ENCODE measurements at places on chromosomes 1 and 21. TPM values are rescaled to one million over a fixed set of nuclear protein-coding genes. Genes with fewer than 3 reads are reported as not detected.

GRCh38 chr1:3518256-3518655 is 63.8 kb downstream of the ARHGEF16 start:
- no peak for DNase-seq

- no peak for DNase-seq
Measured at GRCh38 chr1:226004396-226004795, 5.3 kb upstream of the SDE2 start.

GRCh38 chr1:159864262-159864661 is 1.8 kb upstream of the VSIG8 start:
- no peak for DNase-seq

- no peak for DNase-seq
Measured at GRCh38 chr1:109628540-109629321, 9.1 kb downstream of the AMPD2 start.

DNA sequence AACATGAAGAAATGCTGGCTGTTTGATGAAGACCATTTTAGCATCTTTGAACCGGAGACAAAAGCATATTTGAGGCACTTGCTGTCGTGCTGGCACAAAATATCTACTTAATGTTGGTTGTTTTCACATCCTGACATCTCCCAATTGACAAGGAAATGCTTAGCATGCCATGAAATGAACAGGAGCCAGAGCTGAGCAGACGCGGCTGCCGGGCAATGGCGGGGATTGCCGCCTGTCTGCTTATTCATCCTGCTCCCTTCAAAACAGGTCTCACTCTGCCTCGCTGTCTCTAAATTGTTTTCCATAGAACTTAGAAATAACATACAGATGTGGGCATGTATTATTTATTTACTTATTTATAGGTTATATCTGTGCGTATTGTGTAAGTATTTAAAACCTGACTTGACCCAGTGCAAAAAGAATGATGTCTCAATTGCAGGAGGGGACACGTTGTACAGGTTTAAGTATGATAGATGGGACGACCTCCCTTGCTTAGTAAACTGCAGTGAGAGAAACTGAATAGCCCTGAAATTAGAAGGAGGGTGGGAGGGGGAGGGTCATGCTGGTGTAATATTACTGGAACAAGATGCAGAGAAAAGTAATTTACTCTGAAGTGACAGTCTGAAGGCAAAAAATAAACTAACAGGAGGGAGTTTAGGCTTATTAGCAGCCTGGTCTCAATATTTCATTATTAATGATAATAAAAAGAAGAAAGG is 590.4 kb upstream of the PLXNA2 start:
- no peak for DNase-seq

- DNase-seq: no peak
Measured at GRCh38 chr1:234229581-234230387, 143.5 kb upstream of the COA6 start.

- peak; percentile 77 for DNase-seq
Measured at GRCh38 chr1:27097484-27097917, 57.4 kb downstream of the SLC9A1 start.

CELA2A gene
- total RNA-seq: 1.0 TPM

DNA sequence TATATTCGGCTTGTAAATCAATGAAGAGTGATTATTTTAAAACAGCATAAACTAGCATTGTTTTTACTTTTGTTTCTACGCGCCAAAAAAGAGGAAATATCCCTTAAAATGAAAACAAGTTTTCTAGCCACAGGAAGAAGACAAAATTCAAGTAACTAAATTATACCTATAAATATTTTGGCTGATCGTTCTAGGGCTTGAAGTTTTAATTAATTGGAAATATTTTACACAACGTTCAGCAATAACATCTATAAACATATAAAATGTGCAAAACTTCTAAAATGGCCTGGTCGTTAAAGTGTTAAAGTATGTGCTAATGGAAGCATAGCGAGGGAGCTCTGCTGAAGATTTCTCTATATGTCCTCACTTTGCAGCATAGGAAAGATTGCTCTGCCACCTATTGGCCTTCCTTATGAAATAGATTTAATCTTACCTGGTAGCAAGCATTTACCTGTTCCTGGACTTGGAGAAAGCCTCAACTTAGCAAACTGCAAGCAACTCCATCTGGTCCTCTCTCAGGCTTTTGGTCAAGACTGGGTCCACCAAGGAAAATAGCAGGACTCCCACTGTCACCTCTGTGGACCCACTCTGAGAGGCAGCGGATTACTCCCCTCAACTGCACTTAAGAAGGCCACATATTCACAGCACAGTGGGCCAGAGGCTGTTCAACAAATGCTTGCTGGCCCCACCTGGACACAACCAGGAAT is 351.3 kb upstream of the RUNX1 start:
- peak; percentile 11 for DNase-seq

B3GALT2 gene
- total RNA-seq: 19.0 TPM

- no peak for DNase-seq
Measured at GRCh38 chr1:39737546-39738169, 1.0 kb upstream of the PPIE start.

POU3F1 gene
- total RNA-seq: not detected

DAB1 gene
- 14.1 TPM for total RNA-seq

GRCh38 chr1:207071426-207071825 is 17.2 kb upstream of the C4BPB start:
- no peak for DNase-seq

GRCh38 chr1:8239306-8240023 is 78.4 kb upstream of the SLC45A1 start:
- DNase-seq: no peak

DNA sequence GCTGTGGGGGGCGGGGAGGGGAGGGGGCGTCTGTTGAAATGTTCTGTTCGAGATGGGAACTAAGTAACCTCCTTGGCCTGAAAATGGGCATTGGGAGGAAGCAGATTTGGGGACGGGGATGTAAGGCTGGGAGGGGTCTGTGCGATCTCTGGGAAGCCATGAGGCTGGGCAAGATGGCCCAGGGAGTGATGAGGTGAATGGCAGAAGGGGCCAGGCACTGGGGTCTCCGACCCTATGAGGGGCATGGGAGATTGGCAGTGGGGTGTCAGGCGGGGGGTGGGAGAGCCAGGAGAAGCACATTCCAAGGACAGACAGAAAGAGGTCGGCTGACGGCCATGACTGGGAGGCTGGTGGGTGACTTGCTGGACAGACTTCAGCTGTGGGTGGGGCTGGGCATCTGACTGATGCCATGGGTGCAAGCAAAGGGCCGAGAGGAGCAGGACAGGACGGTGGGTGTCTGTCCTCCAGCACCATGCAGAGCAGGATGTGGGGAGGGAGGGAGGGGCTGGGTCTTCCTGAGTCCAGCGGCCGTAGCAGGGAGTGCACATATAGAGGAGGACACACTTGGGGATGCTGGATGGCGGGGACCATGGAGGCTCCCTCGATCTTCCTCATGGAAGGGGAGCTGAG is 30.0 kb upstream of the COL18A1 start:
- peak; percentile 6 for DNase-seq

DNA sequence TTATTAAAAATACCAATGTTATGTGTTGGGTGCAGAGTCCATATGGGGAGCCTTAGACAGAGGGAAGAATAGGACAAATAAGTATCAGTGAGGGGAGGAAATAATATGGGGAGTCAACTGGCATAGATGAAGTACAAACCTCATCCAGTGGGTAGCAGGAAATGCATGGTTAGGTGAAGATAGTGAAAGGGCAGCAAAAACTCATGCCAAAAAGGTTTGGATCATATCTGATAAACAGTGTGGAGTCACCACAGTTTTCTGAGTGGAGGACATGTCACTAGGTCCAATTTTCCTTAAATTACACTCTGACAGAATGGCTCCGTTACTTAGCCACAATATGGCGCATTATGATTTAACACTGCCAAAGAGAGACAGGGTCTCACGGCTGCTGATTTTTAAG is 10.3 kb downstream of the DUSP23 start:
- no peak for DNase-seq

DNA sequence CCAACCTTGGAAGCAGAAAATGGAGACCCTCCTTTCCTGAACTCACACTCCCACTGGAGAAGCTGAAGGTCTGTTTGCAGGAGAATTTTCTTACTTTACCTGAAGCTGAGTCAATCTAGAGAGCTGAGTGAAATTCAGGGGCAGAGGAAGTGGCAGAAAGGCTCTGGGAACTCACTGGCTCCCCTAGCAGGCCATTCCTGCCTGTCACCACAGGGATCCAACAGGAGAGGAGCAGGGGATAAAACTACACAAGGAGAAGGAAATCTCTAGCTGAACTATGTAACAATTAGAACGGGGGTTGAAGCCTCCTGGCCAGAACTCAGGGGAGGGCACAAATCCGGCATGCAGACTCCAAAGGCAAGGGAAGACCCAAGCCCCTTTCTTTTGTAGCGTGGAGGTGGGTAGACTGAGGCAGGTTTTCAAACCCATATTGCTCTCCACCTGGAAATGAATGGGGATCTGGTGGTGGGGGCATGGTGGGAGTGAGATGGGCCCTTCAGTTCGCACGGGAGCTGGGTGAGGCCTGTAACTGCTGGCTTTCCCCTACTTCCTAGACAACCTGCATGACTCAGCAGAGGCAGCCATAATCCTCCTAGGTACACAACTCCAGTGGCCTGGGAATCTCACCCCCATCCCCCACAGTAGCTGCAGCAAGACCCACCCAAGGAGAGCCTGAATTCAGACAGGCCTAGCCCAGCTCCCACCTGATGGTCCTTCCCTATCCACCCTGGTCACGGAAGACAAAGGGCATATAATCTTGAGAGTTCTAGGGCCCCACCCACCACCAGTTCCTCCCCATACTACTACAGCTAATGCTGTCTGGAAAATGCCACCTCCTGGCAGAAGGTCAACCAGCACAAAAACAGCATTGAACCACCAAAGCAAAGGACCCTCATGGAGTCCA is 158.1 kb downstream of the LTN1 start:
- DNase-seq: no peak

- DNase-seq: no peak
Measured at GRCh38 chr1:225474439-225474985, 46.7 kb upstream of the LBR start.

PCNX2 gene
- 2.2 TPM for total RNA-seq

GRCh38 chr21:27213303-27213702 is 246.4 kb upstream of the ADAMTS5 start:
- no peak for DNase-seq

DNA sequence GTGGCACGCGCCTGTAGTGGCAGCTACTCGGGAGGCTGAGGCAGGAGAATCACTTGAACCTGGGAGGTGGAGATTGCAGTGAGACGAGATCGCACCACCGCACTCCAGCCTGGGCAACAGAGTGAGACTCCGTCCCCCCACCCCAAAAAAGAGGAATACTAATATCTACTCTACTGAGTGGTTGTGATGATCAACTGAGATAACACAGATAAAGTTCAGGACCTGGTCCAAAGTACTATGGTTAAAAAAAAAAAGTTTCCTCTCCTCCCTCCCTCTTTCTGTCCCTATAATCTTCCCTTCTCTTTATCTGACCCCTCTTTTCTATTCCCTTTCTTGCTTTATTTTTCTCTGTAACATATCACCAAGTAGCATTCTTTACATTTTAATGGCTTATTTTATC is 4.0 kb upstream of the RORC start:
- DNase-seq: no peak

- no peak for DNase-seq
Measured at GRCh38 chr1:107681001-107681479, 283.9 kb downstream of the VAV3 start.

DNA sequence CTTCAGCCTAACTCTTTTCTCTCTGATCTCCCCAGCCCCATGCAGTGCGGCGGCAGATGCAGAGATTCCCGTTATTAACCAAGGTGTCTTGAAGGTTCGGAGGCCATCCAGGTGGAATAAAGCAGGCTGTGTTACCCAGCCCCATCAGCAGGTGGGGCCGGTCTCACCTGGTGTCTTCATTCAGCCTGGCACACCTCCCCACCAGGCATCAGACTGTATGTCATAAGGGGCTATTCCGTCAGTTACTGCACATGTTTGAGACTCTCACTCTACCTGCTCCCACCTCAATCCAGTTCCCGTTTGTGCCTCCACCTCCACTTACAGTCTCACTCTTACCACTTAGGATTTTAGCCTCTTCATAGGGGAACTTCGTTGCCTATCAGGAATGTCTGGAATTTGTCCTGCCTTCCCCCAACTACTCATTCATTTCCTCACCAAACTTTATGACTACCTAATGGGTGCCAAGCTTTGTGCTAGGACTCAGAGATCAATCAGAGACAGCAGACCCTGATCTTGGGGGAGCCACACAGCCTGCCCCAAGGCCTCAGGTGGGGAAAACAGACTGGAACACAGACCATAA is 170.2 kb downstream of the PLPP3 start:
- no peak for DNase-seq

OLIG2 gene
- not detected for total RNA-seq

- DNase-seq: no peak
Measured at GRCh38 chr1:95257758-95258157, 23.7 kb downstream of the RWDD3 start.

- peak; percentile 56 for DNase-seq
Measured at GRCh38 chr1:7299329-7299799, 471.7 kb upstream of the VAMP3 start.

DNA sequence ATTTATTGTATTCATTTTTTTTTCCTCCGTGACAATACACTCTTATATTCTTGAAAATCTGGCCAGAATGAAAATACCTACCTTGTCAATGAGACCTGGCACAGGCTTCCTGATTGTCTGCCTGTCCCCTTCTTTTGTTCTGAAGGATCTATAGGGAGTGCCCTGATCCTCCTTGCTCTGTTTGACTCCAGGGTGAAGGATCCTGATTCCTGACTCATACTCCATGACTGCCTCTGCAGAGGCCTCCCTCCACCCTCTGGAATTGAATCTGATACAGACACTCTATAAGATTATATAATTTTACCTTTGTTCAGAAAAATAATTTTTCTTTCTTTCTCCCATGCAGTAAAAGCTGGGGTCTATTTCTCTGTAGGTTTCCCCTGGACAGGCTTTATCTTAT is 116.2 kb downstream of the HMCN1 start:
- no peak for DNase-seq

- DNase-seq: no peak
Measured at GRCh38 chr1:172588296-172589291, 55.6 kb downstream of the SUCO start.

DNA sequence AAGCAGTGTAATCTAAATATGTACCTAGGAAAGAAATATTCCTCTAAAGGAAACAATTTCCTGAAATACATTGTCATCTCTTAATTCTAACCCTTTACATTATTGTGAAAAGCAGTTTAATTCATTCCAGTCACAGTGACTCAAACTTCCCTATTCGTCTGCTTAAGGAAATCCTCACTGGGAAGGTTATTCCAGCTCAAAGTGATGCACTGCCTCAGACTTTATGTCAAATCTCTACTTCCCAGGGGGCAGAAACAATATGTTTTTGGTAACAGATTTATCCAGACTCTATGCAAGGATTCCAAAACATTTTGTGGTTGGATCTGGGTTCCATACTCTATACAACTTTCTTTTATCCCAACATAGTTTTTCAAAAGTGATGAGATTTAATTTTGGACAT is 145.2 kb downstream of the NTMT2 start:
- no peak for DNase-seq

DNA sequence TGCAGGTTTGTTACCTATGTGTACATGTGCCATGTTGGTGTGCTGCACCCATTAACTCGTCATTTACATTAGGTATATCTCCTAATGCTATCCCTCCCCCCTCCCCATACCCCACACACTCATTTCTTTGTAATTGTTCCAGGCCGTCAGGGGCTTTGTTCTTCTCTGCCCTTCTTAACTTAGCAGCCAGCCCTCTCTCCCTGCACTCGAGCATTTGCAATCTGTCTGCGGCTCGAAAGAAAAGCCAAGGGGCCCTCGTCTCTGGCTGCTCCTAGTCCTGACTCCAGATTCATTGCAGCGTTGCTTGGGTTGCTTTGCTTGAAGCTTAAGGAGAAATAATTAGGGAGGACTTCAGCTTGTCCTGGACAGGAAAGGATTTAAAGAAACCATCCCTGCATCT is 85.7 kb downstream of the ATP1A1 start:
- DNase-seq: no peak

CR1L gene
- total RNA-seq: not detected
